ENCODE measurements at places on chromosomes 11 and 22.
A peak's percentile ranks its signal among the peaks of the same experiment; 100 is the strongest.

- DNase-seq: peak; percentile 47
These were observed 8.3 kb downstream of the NDUFV1 start for GRCh38 chr11:67614730-67615714.

DNA sequence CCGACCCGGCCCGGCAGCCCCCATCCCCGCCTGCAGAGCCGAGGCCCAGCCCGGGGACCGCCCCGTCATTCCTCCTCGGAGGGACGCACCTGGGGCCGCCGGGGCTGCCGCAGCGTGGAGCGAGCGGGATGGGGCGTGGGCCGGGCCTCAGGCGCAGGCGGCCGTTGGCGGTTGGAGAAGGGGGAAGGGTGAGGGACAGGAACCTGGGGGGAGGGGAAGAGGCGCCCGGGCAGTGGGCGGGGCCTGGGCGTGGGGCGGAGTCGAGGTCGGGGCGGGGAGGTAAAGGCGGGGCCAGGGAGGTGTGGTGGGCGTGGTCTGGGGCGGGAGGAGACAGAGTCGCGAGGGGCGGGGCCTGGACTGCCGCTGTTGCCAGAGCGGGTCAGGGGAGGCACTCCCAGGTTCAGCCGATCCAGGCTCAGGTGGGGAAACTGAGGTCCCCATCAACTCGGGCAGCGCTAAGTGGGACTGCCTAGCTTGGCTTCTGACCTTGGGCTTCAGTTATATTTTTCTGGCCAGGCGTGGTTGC lies at the start of gene TESMIN:
TESMIN (minus strand) TSS at position 190 of the 526 bp plus-strand sequence. CDS start 860 bp downstream, outside the sequence.
- peak; percentile 92 for DNase-seq

DNA sequence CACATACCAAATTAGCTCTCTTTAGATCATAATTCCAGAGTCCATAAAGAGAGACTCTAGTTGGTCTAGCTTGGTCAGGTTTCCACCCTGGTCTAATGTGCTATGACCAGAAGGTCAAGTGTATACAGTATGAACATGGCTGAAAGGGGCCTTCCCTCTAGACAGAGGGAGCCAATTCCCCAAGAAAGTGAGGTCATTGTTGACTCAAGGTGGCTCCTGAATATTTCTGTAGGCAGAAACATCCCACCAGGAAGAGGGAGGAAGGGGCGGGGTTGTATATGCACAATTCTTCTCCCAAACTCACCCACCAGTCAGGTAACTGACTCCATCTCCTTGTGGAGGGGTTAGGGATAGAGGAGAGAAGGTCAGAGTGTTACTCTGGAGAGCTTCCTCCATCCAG lies 281.8 kb upstream of the PLET1 start:
- DNase-seq: no peak

DNA sequence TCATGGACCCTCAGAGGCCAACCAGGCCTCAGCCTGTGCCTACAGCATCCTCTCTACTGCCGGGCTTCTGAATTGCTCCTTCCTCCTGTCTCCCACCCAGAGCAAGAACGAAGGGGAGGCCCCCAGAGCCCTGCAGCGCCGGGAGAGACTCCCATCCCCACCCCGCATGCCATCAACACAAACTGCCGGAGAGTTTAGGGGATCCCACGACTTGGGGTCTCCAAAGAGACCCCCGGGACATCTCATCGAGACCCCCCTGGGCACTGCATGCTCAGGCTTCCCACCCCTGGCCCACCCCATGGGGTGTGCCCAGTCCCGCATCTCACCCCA lies 8.3 kb upstream of the CD81 start:
- no peak for DNase-seq

- no peak for DNase-seq
These were observed 60.7 kb upstream of the CCDC89 start for GRCh38 chr11:85746670-85747069.

DNA sequence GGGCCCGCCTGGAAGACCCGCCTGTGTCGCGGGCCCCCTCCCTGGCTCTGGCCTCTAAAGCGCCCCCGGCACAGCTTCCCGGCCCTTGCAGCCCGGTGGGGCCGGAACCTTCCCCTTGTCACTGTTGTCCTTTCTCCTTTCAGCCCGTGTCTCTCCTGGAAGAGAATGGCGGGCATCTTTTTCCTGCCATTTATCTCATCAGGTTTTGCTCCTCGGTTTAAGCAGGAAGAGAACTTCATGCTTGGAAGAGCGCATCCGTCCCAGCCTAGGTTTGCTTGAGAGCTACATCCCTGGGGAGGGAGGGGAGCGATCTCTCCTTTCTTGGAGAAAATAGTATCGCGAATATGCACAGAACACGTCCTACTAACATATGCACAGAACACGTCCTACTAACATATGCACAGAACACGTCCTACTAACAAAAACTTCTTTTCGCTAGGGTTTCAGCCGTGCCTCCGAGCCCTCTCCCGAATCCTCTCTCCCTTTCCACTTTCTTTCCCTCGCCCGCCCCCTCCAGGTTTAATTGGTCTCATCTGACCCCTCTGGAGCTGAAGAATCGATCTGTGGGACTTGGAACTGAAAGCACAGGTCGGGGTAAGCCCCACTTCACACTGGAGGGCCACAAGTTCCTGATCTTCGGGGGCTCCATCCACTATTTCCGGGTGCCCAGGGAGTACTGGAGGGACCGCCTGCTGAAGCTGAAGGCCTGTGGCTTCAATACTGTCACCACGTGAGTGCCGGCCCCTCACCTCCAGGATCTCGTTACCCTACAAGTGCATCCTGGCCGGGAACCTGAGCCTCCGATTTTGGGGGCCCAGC lies 1.2 kb downstream of the GLB1L3 start:
- DNase-seq: no peak

DNA sequence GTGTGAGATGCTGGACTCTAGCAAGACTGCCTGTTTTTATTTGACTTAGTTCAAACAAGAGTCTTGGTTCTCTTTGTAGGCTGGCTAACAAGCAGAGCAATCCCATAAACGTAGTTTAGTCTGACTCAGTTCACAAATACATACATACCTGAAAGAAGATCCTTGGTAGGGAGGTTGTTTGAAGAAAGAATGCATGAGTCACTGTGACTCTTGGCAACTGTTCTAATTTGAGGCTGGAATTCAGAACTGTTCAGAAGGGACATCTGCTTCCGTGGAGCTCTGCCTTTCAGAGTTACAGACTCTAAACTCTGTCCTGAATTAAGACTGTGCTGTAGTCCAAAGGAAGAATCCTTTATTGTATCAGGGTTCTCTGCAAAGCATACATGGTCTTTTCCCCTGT lies 32.2 kb downstream of the C2CD3 start:
- no peak for DNase-seq

- no peak for DNase-seq
These were observed 91.9 kb downstream of the WT1 start for GRCh38 chr11:32343325-32344008.

Data from CD4-positive, alpha-beta T cell treated with Interleukin-6 at 100 ng/mL for 8 hours (primary cell).